Activated naive CD4-positive, alpha-beta T cell treated with Interleukin-2 at 50 U/mL for 16 hours (primary cell): ENCODE measurements at places on chromosomes 1 and 21.

DNA sequence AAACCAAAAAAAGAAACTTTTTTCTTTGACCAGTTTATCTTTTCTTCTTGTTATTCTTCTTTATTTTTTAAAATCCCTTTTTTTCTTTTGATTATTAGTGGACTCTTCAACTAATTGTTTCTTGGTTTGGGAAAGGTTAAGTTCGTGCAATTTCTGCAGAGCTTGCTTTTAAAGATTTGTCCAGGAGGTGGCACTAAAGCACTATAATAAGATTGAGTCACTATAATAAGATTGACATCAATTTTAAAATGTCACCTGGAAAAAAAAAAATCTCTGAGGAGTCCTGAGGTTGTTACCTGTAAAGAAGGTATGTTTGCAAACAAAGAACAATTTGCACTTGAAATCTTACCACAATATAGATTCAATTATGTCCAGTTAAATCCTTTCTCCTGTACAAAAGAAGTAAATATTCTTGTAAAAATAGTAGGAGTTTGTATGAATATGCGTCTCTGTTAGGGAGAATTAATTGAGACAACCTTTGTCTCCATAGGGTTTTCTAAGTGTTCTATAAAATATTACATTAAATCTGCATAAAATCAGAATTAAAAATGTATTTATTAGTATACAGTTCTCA lies 166.7 kb downstream of the ADGRL4 start:
- no peak for DNase-seq

DNA sequence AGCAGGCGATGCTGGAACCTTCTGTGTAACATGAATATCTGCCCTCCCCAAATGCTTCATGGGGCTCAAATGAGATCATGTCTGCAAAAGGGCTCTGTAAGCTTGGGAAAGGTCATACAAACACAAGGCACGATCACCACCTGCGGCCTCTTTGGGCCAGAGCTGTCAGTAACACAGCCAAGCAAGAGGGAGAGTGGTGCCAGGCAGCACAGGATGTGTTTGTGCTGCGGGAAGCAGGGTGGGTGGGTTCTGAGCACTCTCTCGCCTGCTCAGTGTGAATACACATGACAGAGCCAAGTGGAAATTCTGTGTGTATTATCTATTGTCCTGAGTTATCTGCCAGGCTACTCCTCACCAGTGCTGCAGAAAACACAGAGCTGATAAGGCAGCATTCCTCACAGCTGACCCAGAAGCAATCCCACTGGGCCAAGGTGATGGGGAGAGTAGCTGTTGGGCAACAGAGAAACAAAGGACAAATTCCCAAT lies 101.2 kb downstream of the LAMC2 start:
- DNase-seq = no peak

GRCh38 chr1:75053207-75053606 lies 81.0 kb upstream of the LHX8 start:
- DNase-seq = no peak

GRCh38 chr1:93815366-93816110 lies 63.5 kb downstream of the DNTTIP2 start:
- no peak for DNase-seq

DNA sequence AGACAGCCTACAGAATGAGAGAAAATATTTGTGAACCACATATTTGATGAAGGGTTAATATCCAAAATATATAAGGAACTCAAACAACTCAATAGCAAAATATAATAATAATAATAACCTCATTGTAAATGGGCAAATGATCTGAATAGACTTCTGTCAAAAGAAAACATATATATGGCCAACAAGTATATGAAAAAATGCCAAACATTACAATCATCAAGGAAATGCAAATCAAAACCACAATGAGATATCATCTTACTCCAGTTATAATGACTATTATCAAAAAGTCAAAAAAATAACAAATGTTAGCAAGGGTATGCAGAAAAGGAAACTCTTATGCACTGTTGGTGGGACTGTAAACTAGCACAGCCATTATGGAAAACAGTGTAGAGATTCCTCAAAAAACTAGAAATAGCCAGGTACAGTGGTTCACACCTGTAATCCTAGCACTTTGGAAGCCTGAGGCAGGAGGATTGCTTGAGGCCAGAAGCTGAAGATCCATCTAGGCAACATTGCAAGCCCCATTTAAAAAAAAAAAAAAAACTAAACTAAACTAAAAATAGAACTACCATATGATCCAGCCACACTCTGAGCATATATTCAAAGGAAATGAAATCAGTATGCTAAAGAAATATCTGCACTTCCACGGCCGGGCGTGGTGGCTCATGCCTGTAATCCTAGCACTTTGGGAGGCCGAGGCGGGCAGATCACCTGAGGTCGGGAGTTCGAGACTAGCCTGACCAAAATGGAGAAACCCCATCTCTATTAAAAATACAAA lies 17.3 kb upstream of the TRIM67 start:
- DNase-seq = no peak

GRCh38 chr1:200448034-200448762 lies 38.4 kb upstream of the ZNF281 start:
- no peak for DNase-seq

GRCh38 chr1:68314151-68314780 lies 81.9 kb upstream of the WLS start:
- DNase-seq = no peak

DNA sequence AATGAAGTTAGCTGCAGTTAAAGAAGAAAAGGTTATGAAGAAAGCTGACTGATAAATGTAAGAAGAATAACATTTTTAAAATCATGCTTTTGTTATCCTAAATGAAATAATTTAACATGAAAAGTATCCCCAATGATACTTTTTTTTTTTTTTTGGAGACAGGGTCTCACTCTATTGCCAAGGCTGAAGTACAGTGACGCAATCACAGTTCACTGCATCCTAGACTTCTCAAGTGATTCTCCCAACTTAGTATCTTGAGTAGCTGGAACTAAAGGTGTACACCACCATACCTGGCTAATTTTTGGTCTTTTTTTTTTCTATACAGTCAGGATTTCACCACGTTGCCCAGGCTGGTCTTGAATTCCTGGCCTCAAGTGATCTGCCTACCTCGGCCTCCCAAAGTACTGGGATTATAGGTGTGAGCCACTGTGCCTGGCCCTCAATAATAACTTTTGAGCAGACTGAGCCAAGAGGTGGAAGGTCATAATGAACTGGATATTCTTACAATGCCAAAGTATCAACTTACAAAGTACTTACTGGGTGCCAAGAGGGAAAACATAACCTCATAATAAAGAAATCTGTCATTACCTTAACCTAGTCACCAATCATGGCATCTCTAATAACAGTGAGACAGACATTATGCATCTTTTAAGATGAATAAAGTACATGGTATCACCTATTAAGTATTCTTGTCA lies 94.5 kb downstream of the EVI5 start:
- DNase-seq = no peak
